ENCODE measurements at places on chromosomes 5 and 9. TPM values are rescaled to one million over a fixed set of nuclear protein-coding genes. Genes with fewer than 3 reads are reported as not detected.

Gene TSLP
- not detected for total RNA-seq

Gene OR1Q1
- not detected for total RNA-seq

Gene IFNA10
- not detected for total RNA-seq

Gene PCDHGA5
- 4.6 TPM for total RNA-seq

Gene MAST4
- 11.5 TPM for total RNA-seq

Gene MARCOL
- not detected for total RNA-seq

Gene KLF4
- 72.1 TPM for total RNA-seq

Gene CCNO
- not detected for total RNA-seq

Gene PCDHGA7
- 4.2 TPM for total RNA-seq

Gene PCDHGB1
- 9.6 TPM for total RNA-seq

Gene QRFP
- not detected for total RNA-seq

Gene TRIM14
- 0.71 TPM for total RNA-seq

Gene TMEM174
- not detected for total RNA-seq

Gene SPEF2
- total RNA-seq = 0.96 TPM

Gene PDLIM4
- total RNA-seq = 81.6 TPM

Gene GPR21
- total RNA-seq = 3.8 TPM

Gene IDNK
- total RNA-seq = 2.8 TPM

Gene KCNV2
- not detected for total RNA-seq

All from glutamatergic neuron (in vitro differentiated cells).